Natural killer cell (primary cell): ENCODE measurements at places on chromosomes 16 and 17. TPM values are rescaled to one million over a fixed set of nuclear protein-coding genes. Genes with fewer than 3 reads are reported as not detected.

The ODAD4 gene
- 2.9 TPM for total RNA-seq

The UQCRC2 gene
- 177 TPM for total RNA-seq

The AGRP gene
- total RNA-seq, result not detected

The TBC1D3K gene
- not detected for total RNA-seq

- no peak for DNase-seq
Measured at GRCh38 chr16:19578378-19578971, 23.0 kb downstream of the VPS35L start.

- no peak for DNase-seq
Measured at GRCh38 chr17:80198144-80198661, 21.9 kb downstream of the SGSH start.

GRCh38 chr16:75471723-75472633, 7.5 kb upstream of the TMEM170A start:
- no peak for DNase-seq

- no peak for DNase-seq
Measured at GRCh38 chr16:89048871-89049422, 44.7 kb upstream of the ACSF3 start.

DNA sequence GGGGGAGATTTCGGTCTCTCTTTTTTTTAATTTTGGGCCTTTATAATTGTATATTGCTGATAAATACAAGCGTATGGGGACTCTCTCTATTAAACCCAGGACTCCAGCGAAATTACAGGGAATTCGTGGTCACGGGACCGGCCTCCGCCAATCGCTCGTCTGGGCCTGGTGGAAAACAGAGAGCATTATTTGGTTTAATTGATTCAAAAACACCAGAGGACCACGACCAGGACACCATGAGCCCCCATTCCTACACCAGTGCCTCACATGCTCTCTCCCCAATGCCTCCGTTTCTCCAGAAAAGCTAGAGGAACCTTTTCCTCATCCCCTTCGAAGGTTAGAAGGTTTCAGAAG, at the start of gene HOXB2:
Gene HOXB2 (minus strand): TSS at position 88 of the 354 bp plus-strand sequence. CDS start 198 bp downstream, outside the sequence.
- no peak for DNase-seq

- no peak for DNase-seq
Measured at GRCh38 chr17:4540224-4540651, 14.9 kb downstream of the MYBBP1A start.

DNA sequence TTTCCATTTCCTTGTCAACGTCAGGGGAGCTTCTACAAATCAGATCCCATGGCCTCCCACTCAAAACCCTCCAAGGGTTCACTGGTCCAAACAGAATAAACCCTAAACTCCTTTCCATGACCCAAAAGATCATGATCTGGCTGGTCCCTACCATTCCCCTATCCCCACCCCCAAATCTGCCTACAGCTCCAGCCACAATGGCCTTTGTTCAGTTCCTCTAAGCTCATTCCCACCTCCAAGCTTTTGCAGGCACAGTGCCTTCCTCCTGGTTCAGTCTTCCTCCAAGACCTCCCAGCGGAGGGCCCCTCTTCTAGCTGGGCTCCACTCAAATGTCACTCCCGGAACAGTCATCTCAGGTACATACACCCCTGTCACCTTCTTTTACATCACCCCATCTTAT, 2.0 kb downstream of the GPRC5B start:
- DNase-seq, result no peak

DNA sequence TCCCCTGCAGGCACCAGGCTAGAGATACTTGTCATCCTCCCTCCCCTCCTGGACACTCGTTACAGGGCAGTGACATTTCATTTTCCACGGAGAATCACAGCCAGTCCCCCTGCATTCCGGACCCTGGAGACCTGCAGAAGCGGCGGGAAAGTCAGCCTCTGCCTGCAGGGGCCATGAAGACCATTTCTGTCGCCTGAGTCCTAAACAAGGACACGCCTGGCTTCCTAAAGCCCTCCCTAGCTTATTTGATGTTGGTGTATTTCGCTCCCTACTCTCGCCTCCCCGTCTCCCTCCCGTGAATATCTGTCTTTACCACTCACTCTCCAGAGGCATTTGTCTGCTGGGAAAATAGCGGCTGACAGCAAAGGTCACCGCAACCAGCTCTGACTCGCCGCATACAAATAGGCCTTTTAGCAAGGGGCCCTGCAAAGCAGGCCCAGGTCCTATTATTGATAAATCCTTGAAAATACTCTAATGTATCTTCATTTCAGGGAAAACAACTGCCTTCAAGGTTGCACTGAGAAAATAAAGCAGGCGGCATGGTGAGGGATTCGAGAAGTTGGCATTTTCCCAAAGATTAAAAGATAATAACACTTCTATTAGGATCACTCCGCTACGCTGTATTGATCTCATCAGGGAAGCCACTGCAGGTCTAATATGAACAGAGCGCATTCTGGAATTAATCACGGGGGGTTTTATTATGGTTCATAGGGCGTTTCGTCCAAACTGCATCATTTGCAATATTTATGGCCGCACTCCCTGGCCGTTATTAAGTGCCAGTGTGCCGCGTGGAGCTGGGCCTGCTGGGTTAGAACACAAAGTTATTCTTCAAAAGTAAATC, 447.1 kb upstream of the CDH5 start:
- no peak for DNase-seq

DNA sequence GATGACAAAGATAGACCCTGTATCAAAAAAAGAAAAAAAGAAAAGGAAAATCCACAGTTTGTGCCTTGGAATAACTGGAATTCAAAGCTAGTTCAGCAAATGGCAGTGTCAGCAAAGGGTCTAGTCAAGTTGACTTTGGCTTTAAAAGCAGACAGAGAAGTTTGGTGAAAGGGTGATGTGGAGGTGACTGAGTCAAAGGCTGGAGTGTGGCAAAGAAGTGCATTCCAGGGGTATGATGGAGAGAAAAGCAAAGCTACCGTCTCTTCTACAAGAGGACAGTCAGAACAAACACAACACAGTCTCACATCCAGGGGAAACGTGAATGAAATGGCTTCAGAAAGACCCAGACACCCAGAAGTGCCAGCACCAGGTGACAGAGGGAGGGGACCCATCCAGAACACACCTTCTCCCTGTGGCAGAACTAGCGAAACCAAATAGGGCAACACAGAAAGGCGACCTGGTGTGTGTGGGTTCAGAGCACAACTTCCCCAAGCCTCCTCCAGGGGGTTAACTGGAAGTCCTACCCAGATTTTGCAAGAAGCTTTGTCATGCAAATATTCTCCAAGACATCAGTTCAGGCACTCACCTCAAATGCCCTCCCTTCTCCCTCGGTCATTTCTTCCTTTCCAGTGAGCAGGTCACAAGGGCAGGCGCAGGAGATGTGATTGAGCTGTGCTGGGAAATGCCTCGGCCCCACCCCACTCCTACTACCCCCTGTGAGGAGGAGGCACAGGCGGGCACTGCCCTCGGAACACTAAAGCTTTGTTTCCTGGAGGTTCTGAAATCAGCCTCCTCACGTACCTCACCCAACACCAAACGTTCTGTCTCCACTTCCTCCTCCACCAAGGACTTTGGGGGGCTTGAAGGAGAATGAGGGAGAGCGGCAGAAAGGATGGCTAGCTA, 481.9 kb downstream of the SOX9 start:
- no peak for DNase-seq

DNA sequence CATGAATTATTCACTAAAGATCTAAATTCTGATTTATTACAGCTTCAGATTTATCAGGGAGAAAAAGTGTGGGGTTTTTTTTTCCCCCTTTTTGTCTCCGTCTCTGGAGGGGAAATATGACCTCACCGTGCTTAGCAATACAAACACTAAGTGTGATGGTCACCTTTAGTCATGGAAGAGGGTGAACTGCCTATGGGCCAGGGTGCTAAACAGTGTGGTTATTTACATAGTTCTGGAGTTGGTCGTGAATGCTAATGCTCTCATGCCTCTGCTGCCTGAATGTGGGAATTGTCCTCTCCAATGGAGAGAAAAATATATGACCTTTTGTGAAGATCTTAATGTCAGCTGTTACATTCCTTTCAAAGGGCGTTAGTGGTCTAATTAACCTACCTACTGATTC, 44.8 kb upstream of the MSI2 start:
- no peak for DNase-seq

GRCh38 chr17:1916963-1917715, 87.3 kb downstream of the RPA1 start:
- no peak for DNase-seq

DNA sequence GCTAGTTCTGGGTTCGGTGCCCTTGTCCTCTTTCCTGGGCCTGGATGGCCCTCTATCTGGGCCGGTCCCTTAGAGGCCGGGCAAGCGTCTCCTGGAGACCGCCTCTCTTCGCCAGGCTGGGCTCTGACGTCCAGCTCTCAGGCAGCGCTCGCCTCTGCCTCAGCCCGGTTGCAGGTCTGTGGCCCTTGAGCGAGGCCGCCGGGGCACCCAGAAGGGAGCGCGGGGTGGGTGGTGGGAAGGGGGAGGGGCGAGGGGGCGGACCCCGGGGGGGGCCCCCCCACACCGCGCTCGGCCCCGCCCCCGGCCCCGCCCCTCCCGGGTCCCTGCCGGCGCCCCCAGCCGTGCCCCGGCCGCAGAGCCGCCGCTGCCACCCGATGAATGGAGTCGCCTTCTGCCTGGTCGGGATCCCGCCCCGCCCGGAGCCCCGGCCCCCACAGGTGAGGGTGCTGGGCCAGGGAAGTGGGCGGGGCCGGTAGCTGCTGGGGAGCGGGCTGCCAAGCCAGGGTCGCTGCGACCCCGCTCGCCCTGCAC, at the start of gene ARHGAP23:
Gene ARHGAP23 (plus strand): TSS at position 353 of the 531 bp plus-strand sequence. CDS start 22 bp downstream, at position 375.
- DNase-seq, result peak; percentile 56

DNA sequence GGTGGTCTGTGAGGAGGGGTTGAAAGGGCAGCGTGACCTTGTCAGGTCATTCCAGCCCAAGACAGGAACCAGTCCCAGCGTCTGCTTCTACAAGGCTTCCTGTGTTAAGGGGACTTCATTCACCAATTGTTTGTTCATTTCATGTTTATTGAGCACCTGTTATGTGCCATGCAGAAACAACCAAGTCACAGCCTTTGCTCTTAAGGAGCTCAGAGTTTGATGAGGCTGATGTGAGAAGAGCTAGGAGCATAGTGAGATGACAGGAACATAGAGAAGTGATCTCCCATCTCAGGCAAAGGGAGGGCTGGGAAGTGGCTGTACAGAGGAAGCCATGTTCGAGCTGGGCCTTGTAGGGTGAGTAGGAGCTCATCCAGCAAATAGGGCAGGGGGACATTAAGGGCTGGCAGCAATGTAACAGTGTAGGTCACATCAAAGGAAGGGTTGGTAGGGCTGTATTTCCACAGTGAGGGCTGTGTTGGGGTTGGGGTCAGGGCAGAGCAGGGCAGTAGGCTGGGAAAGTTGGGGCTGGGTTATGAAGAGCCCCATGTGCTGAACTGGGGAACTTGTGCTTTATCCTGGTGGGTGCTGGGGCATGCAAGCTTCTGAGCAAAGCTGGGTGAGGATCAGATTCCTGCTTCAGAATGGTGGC, 79.8 kb downstream of the ARHGAP23 start:
- no peak for DNase-seq

- no peak for DNase-seq
Measured at GRCh38 chr16:10896165-10896564, 19.2 kb downstream of the CIITA start.

DNA sequence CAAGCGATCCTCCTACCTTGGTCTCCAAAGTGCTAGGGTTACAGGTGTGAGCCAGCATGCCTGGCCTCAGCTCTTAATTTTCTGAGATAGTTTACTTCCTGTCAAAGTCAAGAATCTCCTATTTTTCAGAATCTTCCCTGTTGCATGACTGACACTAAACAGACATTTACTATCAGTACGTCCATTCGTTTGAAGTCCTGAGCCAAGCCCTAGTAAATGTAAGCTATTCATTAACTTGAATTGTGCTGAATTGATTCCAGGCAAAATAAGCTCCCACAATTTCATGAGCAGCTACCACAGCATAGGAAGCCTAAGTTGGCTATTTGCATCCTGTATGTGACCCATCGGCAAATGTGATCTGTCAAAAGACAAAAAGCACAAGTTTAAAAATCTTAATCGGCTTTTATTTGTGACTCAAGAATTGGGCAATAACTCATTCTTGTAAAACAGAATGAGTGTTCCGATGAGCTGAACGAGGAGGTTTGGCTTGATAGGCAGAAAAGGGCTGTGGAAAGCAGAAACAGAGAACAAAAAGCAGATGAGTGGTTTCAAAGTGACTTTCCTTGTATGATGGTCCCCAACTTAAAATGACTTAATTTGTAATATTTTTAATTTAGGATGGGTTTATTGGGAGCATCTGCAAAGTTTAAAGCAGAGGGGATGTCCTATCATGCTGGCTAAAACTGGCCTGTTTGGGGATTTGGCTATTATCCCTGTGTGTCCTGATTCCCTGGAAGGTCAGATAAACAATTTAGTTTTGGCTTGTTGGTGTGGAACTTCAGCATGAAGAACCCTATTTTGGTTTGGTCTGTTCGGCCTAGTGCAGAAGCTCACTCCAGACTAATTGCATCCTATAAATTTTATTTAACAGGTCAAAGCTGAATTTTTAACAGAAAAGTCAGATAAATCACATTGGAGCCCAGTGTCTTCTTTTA, 14.2 kb downstream of the RNF112 start:
- no peak for DNase-seq

DNA sequence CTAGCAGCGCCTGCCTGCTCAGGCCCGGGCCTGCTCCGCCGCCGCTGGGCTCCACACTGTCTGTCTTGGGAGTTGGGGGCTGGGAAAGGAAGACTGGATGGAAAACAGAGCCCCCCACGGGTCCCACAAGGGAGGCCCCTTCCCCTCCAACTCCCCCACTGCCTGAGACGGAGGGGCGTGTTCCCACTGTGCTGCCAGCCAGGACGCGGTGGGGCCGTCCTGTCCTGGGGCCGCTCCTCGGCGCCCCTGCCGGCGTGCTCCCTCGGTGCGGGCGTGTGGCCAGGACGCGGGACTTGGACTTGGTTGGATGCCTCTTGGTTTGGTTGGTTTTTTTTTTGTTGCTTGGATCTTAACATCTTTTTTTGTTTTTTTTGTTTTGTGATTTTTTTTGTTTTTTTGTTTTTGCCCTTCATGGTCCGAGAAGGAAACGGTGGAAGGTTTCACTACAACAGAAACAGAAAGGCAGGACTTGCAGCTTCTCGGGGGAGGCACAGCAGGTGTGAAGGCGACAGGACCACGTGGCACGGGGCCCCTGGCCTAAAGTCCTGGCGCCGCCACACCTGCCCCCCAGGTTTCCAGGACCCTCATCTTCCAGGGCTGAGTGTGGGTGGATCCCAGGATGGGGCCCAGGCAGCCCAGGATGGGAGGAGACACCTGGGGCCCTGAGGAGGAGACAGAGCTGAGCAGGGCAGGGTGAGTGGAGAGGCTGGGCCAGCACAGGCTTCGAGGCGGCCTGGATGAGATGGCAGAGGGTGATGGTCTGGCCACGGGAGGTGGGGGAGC, 16.0 kb downstream of the ENGASE start:
- DNase-seq, result no peak

- DNase-seq, result no peak
Measured at GRCh38 chr17:8703001-8703400, 41.6 kb downstream of the CCDC42 start.

DNA sequence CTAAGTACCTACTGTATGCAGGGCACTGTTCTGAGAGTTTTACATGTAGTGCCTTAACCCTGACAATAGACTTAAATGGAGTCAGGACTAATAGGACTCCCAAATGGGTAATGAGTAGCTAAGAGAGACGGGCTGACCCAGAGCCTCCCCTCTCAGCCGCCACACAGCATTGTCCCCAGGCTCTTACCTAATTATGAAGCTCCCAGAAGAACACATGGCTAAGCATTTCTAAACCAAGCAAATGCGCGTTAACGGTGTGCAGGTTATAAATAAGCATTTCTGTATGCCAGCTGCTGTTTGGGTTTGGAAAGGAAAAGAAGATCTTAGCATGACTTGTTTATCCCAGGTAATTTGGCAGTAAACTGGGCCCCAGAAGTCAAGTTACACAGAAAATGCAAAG, 14.3 kb downstream of the KATNIP start:
- DNase-seq, result no peak
